Activated CD4-positive, alpha-beta T cell treated with anti-CD3 and anti-CD28 coated beads, Interleukin-2, amount 50 U/mL, for 4 hours (primary cell): ENCODE measurements at places on chromosomes 13 and 19.

- no peak for DNase-seq
Observed at GRCh38 chr19:41893899-41894298, 10.9 kb downstream of the ARHGEF1 start.

- DNase-seq, result no peak
Observed at GRCh38 chr13:103431856-103432255, 365.6 kb upstream of the SLC10A2 start.

GRCh38 chr13:94968040-94968756 is 255.9 kb upstream of the SOX21 start:
- DNase-seq, result no peak

DNA sequence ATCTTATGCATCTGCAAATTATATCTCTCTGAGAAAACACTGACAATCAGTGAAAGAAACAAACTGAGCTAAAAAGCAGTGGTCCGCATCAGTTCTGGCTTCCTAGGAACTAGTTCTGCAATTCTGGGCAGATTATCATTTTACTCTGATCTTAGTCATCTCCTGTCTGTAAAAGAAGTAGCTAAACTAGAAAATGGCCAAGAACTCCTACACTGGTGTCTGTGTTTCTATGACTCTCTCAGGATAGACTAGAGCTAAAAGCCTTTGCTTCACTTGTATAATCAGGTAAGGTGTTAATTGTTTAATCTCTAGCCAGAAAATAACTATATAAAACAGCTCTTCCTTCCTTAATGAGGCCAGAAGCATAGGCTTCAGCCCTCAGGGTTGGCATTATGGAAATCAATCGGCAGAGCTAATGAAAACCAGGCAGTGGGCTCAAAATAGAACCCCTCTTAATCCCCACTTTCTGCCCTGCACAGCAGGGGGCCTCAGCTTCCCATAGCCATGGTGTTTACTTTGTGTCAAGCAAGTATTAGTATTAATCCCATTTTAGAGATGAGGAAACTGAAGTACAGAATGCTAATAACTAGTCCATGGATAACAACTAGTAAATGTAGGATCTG is 459.2 kb downstream of the FGF14 start:
- DNase-seq, result no peak

GRCh38 chr13:45224176-45224575 is 23.3 kb upstream of the KCTD4 start:
- DNase-seq, result no peak

- no peak for DNase-seq
Observed at GRCh38 chr13:90385781-90386489, 961.6 kb upstream of the MIR17HG start.

DNA sequence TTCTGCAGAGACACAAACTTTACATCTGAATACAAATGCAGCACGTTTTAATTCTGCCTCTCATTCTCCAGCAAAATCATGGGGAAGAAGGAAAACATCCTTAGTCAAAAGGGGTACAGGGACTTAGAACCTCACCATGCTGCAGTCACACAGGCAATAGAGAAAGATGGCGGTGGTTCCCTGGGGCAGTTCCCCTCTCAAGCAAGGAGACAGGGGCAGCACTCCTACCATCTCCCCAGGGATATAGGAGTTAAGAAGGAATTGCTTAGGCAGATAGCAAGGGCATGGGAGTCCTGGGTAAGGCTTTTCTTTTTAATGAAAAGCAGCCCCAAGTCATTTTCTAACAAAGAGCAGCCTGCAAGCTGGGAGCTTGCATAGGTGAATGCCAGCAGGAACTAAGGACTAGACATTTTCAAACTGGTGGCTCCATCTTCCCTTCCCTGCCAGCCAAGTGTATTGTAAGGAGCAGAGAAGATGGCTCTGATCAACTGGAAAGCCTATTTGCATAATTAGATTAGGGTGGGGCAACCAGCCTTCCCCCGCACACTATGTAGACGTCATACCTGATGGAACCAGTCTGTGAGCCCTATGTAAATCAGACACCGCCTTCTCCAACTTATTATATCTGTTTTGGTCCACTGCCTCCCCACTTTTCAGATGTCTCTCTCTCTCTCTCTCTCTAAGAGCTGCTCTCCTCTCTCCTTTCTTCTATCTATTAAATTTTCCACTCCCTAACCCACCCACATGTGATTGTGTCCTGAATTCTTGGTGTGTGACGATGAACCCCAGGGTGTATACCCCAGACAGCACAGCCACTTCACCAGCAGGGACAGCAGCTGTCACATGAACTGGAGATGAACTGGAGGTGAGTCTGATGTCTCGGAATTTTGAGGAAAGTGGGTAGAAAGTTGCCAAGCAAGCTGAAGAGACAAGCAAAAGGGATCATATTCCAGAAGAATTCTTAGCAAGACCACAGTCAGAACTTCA is 514.5 kb downstream of the IRS2 start:
- DNase-seq, result no peak

DNA sequence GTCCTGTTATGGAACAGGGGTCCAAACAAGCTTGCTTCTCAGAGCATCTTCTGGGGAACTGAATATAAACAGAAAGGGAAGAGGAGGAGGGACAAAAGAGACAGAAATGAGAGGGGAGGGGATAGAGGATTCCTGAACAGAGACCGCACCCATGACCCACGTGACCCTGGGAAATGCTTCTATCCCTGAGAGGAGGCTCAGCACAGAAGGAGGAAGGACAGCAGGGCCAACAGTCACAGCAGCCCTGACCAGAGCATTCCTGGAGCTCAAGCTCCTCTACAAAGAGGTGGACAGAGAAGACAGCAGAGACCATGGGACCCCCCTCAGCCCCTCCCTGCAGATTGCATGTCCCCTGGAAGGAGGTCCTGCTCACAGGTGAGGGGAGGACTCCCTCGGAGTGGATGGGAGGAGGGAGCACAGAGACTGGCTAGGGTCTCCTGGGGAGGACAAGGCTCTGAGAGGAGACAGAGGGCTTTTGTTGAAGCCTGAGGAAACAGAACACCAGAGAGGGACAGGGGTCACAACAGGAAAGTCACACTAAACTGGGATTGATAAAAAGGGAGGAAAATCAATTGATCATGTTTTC is at the start of gene CEACAM6:
TSS of gene CEACAM6 (plus strand) at position 203 of the 586 bp plus-strand sequence. CDS start at position 312, 109 bp downstream.
- no peak for DNase-seq

DNA sequence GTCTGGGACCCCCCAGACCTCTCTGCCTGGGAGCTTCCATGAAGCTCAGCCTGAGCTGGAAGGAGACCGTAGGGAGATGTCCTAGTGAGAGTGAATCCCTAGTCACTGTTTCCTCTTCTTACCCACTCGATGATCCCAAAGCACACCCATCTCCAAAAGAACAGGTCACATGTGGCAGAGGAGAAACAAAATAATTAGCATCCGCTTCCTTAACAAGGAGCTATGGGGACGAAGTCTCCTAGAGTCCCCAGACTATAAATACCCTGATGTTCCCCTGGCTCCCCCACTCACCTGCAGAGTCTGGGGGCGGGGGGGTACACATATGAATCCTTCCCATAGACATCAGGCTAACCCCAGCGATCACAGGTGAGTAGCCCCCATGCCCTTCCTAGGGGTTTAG is at the start of gene OR1I1:
TSS of gene OR1I1 (plus strand) at position 301 of the 400 bp plus-strand sequence. CDS start 4,855 bp downstream, outside the sequence.
- DNase-seq, result no peak

GRCh38 chr13:74272826-74273225 is 138.6 kb upstream of the KLF12 start:
- no peak for DNase-seq
